ENCODE measurements at places on chromosomes 4 and X. TPM values are rescaled to one million over a fixed set of nuclear protein-coding genes. Genes with fewer than 3 reads are reported as not detected.

GRCh38 chr4:144808034-144808433 lies 162.1 kb downstream of the HHIP start:
- no peak for DNase-seq

GRCh38 chr4:85492336-85492735 lies 17.4 kb downstream of the ARHGAP24 start:
- DNase-seq = no peak

- DNase-seq = no peak
Observed at GRCh38 chr4:74117024-74117534, 18.1 kb upstream of the CXCL2 start.

- no peak for DNase-seq
Observed at GRCh38 chrX:147646949-147647723, 264.6 kb upstream of the FMR1 start.

DNA sequence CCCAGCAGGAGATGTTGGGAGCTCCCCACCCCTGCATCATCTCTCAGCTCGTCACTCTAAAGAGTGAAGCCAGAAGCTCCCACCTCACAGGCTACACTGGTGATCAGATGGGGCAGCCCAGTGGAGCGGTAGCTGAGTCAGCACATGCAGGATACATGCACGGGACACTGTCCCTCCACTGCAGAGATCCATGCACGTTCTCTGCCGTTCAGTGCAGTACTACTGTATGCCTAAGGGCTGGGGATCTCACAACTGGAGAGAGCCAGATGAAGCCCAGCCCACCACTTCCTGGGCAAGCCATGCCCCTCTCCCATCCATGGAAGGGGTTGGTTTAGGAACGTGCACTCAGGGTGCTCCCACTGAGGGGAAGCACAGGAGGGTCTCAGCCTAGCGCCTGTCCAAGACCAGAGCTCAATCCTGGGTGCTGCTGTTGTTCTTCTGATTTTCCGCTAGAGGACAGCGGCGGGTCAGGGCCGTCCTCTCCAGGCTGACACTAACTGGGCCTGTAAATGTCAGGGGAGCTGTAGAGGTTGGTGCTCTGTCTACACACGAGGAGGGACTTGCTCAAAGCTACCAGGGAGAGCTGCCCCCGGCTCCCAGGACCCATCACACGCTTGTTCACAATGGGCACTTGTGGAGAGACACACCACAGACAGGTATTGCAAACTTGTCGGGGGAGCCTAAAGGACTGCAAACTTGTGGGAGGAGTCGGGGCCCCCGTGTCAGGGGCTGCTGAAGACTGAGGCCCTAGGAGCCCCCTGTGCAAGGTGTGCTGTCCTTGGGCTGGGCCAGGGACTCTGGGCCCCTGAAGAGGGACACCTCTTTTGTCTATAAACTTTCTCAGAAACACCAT lies 18.2 kb upstream of the ABLIM2 start:
- no peak for DNase-seq

- no peak for DNase-seq
Observed at GRCh38 chrX:20361890-20362262, 95.2 kb upstream of the RPS6KA3 start.

DNA sequence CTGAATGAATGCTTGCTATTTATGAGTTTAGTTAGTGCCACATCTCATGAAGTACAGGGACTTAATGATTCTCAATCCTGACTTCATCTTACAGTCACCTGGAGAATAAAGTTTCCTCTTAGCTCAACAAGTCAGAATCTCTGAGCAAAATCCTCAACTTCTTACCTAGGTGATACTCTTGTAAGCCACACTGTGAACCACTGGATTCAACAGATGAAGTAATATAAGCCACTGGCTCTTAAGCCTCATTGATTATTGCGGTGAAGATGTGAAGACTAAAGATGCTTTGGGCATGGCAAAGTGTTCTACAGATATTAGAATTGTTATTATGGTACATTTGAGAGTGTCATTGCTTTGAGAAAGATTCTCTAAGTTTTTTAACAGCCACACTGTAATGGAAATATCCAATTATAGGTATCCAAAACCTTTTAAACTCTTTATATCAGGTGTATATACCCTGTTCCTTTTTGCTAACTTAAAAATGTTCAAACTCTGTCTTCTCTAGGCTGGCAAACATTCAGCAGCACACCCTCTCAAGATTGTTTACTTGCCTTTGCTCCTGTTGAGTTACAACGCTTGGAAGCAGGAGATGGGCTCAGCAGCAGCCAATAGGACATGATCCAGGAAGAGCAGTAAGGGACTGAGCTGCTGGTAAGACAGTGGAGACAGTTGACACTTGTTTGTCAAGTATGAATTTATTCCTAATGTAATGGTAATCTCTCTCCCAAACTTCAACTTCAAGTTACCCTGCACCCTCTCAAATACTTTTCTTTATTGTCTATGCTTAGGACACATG lies 43.4 kb downstream of the TET2 start:
- DNase-seq = no peak

GRCh38 chr4:184288451-184289178 lies 70.9 kb upstream of the ENPP6 start:
- no peak for DNase-seq

DNA sequence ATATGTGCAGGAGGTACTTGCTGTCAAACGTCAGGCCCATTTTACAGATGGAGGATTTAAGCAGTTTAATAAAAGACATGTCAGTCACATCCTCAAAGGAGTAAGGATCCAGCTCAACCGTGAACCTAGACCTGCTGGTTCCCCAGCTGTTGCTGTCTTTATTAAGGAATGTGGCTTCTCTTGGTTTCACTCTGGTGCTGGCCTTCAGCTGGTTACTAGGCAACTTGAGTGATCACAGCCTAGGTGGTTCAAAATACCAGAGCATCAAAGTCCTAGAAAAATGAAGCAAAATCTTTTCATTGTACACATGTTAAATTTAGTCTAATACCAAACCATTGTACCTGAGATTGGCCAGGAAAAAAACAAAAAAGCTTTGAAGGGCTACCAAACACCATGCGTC lies 32.7 kb upstream of the GLRA2 start:
- no peak for DNase-seq

DNA sequence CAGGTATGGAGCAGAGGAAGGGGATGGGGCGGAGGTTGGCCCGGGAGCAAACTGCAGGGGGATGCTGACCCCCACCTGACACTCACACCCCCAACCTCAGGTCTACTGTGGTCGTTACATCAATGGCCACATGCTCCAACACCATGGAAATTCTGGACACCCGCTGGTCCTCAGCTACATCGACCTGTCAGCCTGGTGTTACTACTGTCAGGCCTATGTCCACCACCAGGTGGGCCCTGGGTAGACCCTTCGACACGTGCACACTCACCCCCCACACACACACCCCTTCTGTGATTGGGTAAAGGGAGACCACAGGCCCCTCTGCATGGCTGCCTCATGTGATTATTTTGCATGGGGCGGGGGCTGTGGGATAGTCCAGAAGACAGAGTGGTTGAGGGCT lies 2.2 kb upstream of the ERAS start:
- DNase-seq = no peak

GRCh38 chr4:66164869-66165268 lies 494.6 kb upstream of the EPHA5 start:
- no peak for DNase-seq

- no peak for DNase-seq
Observed at GRCh38 chrX:57177070-57177469, 39.9 kb upstream of the SPIN2A start.

DNA sequence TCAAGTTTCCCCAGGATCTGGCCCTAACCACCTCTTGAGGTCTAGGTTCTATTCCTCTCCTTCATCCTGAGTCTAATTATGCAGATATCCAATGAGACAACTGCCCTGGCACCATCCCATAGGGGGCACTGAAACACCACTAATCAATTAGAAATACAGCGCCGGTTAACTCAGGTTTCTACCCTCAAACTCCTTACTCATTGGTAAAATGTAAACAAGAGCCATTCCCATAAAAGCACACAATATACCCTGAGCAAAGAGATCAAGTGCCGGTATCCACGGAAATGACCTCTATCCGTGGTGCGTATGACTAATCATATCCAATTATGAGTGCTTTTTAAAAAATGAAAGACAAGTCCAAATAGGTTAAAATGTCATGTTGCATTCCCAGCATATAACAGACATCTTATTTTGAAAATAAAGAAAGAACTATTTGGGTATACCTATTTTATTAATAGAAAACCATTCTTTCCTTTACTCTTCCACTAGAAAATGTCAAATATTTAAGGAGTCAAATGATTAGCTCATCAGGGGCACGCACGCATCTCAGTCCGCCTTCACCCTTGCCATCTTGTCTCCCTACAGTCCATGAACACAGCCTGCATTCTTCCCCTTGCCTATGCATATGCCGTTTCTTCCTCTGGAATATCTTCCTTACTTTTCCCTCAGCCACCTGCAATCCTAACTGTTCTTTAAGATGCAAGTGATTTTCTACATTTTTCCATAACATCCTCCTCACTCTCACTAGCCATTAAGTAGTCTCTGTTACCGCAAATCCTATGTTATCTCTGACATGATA lies 141.1 kb downstream of the MAML3 start:
- peak; percentile 40 for DNase-seq

- no peak for DNase-seq
Observed at GRCh38 chrX:153773218-153773611, 7.6 kb upstream of the SRPK3 start.

Gene POU4F2
- not detected for total RNA-seq

Gene PHEX
- total RNA-seq = 0.91 TPM

Gene PPBP
- total RNA-seq = 1,001 TPM

Gene PLP1
- total RNA-seq = not detected

Gene FREM3
- 0.35 TPM for total RNA-seq

Gene H2BW1
- total RNA-seq = not detected

Gene SORCS2
- not detected for total RNA-seq

Gene BCOR
- 29.1 TPM for total RNA-seq

Measured in T-helper 17 cell (primary cell).